Activated T-cell treated with anti-CD3 and anti-CD28 coated beads for 4 hours (primary cell): ENCODE measurements at places on chromosomes 4 and X.

- no peak for DNase-seq
Measured at GRCh38 chr4:87543835-87544461, 14.8 kb upstream of the SPARCL1 start.

GRCh38 chrX:17537723-17538243 is 162.8 kb downstream of the NHS start:
- no peak for DNase-seq

GRCh38 chr4:61630548-61630947 is 430.4 kb downstream of the ADGRL3 start:
- no peak for DNase-seq

DNA sequence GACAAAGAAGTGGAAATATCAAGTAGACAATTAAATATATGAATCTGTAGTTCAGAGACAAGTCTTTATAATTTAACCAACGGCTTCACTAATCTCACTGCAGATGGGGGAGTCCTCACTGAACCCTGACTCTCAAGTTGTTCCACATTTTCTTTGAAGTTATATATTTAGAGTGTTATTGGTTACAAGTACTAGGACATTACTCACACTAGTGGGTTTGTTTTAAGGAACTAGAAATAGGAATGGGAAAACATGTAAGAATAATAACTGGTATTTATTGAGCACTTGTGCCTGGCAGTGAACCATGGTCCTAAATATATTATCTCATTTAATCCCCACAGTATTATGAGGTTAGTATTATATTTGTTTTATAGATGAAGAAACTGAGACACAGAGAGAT is 22.0 kb downstream of the MND1 start:
- no peak for DNase-seq

- no peak for DNase-seq
Measured at GRCh38 chrX:46793386-46794143, 34.6 kb upstream of the SLC9A7 start.

- DNase-seq: no peak
Measured at GRCh38 chr4:17773135-17773698, 8.2 kb downstream of the FAM184B start.

GRCh38 chrX:123476611-123477219 is 256.1 kb downstream of the THOC2 start:
- DNase-seq: no peak

- no peak for DNase-seq
Measured at GRCh38 chrX:38220415-38221390, at the start of gene SRPX. Gene SRPX, minus strand, starts transcription at chrX:38220871. Its CDS starts 79 bp downstream, at chrX:38220792.

DNA sequence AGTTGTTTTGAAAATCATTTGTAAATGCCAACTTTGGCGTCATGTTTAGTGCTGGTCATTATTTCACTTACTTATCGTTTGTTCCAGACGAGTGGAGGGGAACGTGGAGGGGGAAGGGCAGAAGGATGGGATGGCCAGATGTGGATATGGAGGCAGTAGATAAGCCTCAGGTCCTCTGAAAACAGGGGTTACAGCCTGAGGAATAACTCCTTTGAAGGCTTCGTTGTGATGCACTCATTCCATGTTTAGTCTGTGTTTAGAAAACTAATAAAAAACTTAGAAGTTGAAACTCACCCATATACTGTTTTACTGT is 1.1 kb downstream of the MOB1B start:
- no peak for DNase-seq

DNA sequence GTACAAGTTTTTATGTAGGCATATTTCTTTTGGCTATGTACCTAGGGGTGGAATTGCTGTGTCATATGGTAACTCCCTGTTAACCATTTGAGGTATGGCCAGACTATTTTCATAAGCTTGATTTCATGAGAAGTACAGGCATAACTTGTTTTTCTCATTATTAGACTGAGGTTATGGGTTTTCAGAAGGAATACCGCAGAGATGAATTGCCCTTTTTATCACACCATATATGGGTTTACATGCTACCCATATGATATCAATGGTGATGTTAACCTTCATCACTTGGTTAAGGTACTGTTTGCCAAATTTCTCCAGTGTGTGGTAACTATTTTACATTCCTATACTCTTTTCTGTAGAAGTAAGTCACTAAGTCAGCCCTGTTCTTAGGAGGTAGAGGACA is 23.5 kb downstream of the RAB40A start:
- no peak for DNase-seq

- no peak for DNase-seq
Measured at GRCh38 chr4:151263455-151263854, 13.5 kb upstream of the PRSS48 start.

GRCh38 chr4:26503427-26503826 is 13.1 kb upstream of the CCKAR start:
- no peak for DNase-seq

DNA sequence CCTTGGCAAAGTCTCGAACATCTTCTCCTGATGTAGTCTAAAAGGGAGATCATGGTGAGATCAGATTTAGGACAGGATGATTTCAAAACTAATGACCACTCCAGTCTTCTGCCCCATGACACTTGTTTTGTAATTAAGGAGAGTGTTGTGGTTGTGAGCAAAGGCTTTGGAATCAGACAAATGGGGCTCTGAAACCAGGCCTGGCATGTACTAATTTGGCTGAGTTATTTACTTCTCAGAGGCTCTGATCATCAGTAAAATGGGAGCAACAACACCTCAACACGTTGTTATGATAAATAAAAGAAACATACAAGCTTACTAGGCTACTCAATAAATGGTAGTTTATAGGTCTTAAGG is 106.9 kb upstream of the FTHL17 start:
- DNase-seq: no peak

- DNase-seq: no peak
Measured at GRCh38 chr4:152218576-152218975, 317.3 kb downstream of the FBXW7 start.

DNA sequence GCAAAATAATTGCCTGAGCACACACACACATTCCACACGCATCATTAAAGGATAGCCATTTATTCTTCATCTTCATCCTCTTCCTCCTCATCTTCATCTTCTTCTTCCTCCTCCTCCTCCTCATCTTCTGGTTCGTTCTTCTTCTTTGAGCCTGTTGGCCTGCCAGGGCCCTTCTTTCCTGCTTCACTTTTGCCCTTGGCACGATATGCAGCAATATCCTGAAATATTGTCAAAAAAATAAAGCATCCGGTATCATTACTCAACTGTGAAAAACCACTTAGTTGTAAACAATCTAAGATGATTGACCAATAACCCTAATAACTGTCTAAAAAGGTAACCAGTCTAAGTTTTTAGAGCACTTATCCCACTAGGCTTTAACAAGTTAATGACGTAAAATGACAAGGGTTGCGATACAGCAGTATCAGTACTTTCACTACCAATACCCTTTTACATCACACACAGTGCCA is 2.1 kb downstream of the HMGB2 start:
- DNase-seq: no peak
